ENCODE measurements at places on chromosomes 1 and 21.

- no peak for DNase-seq
These were observed 8.0 kb downstream of the XPR1 start for GRCh38 chr1:180639871-180640270.

DNA sequence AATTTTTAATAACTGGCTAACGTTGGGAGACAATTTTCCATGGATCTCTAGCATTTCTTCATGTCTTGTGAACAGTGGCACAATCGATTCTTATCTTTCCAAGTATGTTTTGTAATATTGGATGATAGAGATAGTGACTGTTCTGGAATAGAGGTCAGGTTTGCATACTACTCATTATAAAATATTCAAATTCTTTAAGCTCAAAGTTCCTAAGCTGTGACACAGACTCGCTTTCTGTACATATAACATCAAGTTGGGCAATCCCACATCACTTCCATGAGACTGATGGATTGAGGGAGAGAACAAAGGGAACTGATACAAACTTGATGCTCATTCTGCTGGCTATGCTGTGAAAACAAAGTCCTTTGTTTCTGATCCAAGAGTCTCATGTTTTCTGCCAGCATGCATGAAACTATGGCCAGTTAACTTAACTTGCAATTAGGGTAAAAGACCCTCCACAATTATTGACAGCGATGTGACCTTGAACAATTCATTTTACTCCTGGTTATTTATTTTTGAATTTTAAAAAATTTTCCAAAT is 392.4 kb downstream of the TTLL7 start:
- DNase-seq, result no peak

- DNase-seq, result no peak
These were observed 873 bp upstream of the COL6A1 start for GRCh38 chr21:45980697-45981096.

DNA sequence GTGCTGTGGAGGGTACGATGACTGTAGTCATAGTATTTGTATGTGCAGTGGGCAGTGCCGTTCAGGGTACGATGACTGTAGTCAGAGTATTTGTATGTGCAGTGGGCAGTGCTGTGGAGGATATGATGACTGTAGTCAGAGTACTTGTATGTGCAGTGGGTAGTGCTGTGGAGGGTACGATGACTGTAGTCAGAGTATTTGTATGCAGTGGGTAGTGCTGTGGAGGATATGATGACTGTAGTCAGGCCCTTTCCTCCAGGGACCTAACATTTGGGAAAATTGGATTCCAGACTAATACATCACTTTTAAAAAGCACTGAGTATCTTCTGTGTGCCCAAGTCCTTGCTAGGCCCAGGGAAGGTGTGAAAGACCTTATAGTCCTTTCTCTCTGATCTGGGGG is 2.9 kb downstream of the ZNF672 start:
- DNase-seq, result no peak

DNA sequence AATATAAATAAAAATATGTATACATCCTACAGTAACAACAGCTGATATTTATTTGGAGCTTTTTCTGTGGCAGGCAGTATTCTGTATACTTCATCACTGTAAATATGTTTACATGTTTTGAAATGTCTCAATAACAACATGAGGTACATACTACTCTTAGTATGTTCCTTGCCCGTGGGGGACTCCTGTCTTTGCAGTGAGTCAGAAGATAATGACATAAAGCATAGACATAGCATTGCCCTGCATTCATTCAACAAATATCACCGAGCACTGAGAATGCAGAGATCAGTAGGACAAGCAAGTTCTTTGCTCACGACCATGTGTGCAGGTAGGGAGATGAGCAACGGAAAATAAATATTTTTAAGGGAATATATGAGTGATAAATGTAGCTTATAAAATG is 246.5 kb downstream of the LTN1 start:
- DNase-seq, result no peak

- no peak for DNase-seq
These were observed 41.9 kb downstream of the ASTN1 start for GRCh38 chr1:177122461-177123251.

- DNase-seq, result no peak
These were observed 32.0 kb upstream of the HHAT start for GRCh38 chr1:210296682-210297081.

DNA sequence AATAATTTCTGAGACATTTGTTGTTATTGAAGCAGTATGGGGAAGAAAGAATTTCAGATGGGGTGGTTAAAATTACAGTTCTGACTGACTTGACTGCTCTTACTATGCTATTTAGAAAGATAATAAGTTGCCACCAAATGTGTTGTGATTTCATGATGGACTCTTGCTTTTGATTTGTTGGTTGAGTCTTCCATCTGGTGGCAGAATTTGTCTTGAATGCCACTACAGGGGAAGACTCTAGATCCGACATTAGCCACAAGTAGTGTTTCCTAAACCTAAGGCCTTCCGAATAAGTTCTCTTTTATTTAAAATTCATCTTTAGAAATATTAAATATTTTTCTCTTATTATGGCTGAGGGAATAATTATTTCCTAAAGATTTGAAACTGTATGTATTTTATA is 190.9 kb upstream of the ADGRL4 start:
- no peak for DNase-seq

- DNase-seq, result no peak
These were observed 155.8 kb upstream of the PTGFR start for GRCh38 chr1:78334952-78335351.

DNA sequence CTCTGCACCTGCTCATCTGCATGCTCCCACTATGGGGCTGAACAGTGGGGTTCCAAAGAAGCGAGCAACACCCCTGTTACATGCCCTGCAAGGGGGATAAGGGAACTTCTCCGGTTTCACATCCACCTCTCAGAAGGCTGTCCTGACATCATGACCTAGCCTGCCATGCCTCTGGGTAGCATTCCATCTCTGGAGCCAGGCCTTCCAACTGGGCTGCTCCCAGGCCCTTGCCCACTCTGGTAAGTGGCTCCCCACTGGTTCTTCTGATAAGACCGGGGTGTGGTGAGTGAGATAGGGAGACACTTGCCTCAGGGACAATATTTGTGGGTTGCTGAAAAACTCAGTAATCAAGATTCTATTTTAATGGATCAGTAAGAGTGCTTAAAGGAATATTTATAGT is 57.8 kb downstream of the KCNJ15 start:
- no peak for DNase-seq

DNA sequence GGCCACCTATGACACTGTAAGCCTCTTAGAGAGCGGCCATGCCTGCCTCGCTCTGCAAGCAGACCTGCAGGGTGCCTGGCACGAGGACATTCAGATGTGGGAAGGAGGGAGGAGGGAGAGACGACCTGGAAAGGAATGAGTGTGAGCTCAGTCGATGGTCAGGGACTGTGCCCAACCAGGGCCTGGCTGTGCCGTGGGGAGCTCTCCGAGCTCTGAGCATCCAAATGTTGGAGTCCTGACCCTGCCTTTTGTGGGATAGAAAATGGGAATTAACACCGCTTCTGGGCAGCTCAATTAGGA is 7.3 kb downstream of the CSTB start:
- no peak for DNase-seq

- DNase-seq, result no peak
These were observed 110.2 kb upstream of the APP start for GRCh38 chr21:26280775-26281174.

DNA sequence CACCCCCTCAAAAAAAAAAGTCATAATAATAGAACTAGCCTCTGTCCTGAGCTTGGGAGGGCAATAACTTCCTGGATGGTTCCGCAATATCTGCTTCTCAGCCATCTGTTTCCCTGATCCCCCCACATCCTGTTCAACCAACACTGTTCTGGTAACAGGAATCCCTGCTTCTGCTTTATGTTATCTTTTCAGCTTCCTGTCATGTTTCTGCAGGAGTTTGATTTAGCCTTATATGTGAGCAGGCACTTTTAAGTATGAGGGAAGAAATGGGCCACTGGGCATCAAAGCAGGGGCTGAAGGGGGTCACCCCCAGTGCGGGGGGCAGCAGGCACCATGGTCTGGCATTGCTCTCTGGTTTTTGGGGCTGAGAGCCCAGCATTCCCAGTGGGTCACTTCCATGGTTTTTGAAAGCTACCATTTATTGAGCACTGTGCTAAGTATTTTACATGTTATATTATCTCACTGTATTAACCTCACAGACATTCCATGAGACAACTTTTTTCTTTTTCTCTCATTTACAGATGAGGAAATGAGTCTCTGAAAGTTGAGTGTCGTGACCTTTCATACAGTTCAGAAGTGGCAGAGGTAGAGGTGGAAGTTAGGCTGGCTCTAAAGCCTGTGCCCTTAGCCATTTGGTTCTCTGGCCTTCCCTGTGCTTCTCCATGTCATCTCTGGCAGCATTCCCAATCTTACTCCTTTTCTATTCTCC is 61.9 kb downstream of the DNTTIP2 start:
- DNase-seq, result no peak

DNA sequence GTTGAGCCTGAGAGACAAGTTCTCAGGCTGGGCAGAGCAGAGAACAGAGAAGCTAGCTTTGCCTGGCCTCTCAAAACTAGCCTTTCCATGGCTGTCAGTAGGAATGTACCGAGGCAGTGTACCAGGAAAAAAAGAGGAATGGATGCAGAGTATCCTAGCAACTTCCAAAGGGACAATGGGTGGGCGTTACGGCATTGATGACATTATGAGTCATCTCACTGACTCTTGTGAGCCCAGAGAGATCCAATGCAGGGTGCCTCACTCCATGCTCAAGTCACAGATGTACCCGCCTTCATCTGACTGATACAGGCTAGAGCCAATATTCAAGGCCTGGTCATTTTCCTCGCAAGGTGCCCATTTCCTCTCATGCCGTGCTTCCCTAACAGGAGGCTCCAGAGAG is 51.4 kb upstream of the C8B start:
- no peak for DNase-seq

GRCh38 chr1:19240673-19241538 is 10.4 kb downstream of the EMC1 start:
- DNase-seq, result no peak

GRCh38 chr1:20700636-20701215 is 17.1 kb downstream of the KIF17 start:
- no peak for DNase-seq

- no peak for DNase-seq
These were observed 25.0 kb downstream of the UBE4B start for GRCh38 chr1:10057796-10058195.

- no peak for DNase-seq
These were observed 47.7 kb downstream of the IL23R start for GRCh38 chr1:67213948-67214347.

DNA sequence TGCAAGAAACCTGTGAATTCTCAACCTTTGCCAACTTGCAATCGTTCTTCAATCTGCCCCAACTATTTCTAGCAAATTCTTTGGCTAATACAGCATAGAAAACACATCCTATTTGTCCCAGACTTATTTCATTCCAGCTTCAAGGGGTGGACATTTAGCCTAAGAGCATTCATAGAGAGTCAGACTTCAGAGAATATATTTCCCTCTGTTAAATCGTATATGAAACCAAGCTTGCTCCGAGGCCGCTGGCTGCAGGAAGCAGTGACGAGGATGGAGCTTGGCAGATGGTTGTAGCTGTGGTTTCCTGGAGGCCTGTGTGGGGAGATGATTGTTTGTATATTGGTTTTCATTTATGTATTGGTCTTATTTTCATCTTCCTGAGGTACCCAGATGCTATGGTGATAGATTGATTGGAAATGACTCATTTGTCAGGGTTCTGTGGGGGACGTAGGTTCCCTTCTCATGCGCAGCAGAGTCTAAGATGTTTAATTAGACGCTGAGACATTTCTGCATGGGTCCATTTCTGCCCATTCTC is 26.1 kb downstream of the MAN1C1 start:
- DNase-seq, result no peak

GRCh38 chr1:236896716-236897115 is 101.6 kb downstream of the MTR start:
- DNase-seq, result no peak

DNA sequence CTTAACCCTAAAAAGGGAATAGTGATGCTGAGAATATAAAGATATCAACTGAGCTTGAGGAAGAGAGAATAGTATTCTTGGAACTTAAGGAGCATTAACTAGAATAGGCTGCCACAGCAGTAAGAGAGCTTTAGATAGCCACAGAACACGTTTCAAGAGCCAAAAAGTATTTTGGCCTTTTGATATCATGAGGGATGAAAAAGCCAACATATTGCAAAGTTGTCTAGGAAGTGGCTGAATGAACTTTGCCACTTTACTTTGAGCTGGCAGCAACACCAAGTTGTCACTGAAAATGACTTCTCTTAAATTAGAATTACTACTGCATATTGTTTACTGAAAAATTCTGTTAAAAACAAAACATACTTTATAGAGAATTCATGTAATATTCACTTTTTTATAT is 1476.2 kb downstream of the MRPL39 start:
- no peak for DNase-seq

GRCh38 chr1:211579440-211580302 is 710 bp upstream of the SLC30A1 start:
- DNase-seq, result no peak

GRCh38 chr1:6612641-6613360 is 730 bp upstream of the PHF13 start:
- DNase-seq, result no peak

GRCh38 chr1:155860970-155861510 is 1.7 kb downstream of the SYT11 start:
- no peak for DNase-seq

DNA sequence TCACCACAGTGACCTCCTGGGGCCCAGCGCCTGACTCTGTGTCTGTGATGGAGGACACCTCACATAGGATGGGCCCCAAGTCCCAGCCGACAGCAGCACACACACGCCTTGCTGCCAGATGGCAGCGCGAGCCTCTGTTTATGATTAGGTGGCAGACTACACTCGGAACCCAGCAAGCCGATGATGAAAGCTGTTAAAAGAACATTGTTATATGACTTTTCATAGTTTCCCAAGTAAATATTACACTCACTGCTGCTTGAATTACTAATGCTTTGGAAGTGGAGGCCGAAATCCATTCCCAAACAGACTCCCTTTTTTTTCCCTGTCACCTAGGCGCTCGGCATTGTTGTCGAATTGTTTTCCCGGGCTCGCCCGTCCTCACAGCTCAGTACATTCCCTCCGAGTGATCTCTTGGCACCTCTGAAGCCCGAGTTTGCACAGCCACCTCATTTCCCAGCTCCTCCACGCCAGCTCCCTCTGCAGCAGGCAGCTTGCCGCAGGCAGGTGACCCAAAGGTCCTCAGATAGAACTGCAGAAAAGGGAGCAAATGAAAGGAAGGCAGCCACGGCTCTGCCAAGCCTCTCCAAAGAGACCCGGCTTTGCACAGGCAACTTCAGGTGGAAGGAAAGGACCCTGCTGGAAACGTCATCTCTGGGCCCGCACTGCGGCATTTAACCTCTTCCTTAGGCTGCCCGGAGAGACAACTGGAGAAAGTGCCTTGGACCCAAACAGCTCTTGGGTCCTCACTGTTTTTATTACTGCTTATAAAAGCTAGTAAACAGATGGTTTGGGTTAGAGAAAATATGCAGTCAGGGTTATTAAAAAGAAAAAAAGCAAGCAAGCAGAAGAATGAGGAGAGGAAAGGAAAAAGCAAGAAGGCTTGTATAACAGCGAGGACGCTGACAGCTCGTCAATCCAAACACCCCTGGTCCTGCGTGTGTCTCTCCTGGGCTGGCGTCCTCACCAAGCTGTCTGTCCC is 72.2 kb upstream of the SLC25A33 start:
- DNase-seq, result no peak

GRCh38 chr1:172390683-172391551 is 29.6 kb upstream of the C1orf105 start:
- DNase-seq, result no peak

- no peak for DNase-seq
These were observed 361.5 kb downstream of the KIF26B start for GRCh38 chr1:245516284-245516759.

- DNase-seq, result no peak
These were observed 16.2 kb upstream of the PLA2G4A start for GRCh38 chr1:186812570-186812969.

- no peak for DNase-seq
These were observed 92.0 kb downstream of the KIF1B start for GRCh38 chr1:10302416-10302815.

- no peak for DNase-seq
These were observed 217.8 kb downstream of the DAB1 start for GRCh38 chr1:57206038-57206437.

Data from GOT3 (cell line).